ENCODE measurements at places on chromosomes 3 and 15.

DNA sequence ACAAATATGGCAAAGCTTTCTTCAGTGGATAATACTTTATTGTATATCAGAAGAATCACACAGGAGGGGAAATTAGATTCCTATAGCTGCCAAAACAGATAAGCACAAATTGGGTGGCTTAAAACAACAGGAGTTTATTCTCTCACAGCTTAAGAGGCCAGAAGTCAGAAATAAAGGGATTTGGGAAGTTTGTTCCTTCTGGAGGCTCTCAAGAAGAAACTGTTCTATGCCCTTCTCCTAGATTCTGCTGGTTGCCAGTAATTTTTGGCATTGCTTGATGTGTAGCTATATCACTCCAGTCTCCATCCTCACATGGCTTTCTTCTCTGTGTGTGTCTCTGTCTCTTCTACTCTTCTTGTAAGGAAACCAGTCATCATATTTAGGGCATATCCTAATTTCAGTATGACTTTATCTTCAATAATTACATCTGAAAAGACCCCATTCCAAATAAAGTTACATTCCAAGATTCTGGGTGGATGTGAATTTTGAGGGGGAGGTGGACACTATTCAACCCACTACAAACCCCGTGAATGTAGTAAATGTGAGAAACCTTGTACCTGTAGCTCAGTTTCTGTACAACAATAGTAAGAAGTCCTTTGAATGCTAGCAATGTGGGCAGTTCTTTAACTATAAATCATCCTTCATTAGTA lies 22.2 kb upstream of the WNT7A start:
- no peak for DNase-seq

DNA sequence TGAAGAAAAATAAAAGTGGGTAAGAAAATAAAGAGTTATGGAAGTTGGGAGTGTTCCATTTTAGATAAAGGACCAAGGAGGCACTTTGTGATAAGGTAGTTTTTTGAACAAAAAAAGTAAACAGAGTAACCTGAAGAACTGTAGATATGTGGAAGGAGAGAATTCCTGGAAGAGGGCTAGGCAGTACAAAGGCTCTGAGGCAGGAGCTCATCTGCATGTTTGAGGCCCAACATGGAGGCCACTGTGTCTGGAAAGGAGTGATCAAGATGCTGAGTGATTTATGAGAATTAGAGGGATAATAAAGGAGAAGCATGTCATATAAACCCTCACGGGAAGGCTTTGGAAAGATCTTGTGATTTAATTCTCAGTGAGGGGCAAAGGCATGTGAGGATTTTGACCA lies 126.5 kb downstream of the DTWD1 start:
- no peak for DNase-seq

- no peak for DNase-seq
Observed at GRCh38 chr15:62782071-62782841, 260.3 kb upstream of the TPM1 start.

DNA sequence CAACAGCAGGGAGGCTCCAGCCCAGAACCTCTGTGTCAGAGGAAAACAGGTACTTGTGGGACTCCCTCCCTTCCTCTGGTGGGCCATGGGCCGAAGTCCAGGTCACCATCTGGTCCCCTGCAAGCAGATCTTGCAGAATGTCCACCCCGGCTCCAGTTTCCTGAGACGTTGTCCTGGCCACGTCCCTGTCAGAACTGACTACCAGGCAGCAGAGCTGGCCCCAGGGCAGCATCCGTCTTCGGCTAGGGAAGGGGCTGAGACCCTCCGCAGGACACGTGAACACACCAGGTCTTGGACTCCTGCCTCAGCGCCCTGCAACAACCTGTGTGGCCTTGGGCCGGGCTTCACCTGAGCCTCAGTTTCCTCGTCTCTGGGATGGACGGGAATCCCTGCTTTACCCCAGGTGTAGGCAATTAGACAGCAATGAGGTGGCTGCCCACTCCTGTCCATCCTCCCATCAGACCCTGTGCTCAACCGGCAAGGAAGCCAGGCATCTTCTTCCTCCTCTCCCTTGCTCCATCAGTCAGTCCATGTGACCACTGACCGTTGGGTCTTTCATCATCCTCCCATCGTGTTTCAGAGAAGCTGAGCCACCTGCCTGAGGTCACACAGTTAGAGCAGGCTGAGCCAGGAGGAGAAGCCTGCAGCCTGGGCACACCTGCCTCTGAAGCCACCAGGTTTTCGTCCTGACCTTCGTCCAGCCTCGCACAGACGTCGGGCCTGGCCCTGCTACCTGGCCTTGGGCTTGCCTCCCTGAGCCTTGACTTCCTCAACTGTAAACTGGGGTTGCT lies 8.9 kb upstream of the PRKCD start:
- DNase-seq = no peak

- DNase-seq = no peak
Observed at GRCh38 chr15:58467121-58467721, 35.4 kb downstream of the LIPC start.

- DNase-seq = no peak
Observed at GRCh38 chr15:57375827-57376695, at the start of gene CGNL1. Gene CGNL1 (plus strand): TSS chr15:57376505. CDS start chr15:57438000, 61,495 bp downstream.

DNA sequence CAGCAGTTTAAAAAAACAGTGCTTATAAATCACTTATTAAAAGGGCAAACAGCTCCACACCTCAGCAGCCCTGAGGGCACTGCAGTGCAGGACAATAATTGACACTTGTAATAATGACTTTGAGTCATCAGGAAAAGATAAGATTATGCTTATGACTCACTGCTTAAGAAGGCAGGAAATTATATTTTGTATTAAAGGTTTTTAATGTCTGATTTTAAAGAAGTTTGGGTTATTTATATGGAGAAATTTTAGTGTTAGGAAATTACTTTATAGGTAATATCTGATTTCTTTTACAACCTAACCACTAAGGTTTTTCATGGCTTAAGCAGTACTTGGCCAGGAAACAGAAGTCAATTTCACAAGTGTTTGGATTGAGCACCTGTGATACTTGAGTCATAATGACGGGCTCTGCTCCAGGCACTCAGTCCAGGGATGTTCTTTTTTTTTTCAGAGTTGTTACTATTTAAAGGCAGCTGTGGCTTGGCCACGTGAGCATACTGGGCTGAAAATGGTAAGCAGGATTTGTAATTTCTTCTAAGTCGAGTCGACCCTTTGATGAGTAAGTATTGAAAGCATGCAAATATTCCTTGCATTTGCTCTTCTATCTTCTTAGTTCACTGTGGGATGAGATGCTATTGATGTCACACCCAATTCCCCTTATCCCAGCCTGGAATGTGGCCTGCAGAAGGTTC lies 21.6 kb upstream of the SLC6A20 start:
- no peak for DNase-seq

- DNase-seq = no peak
Observed at GRCh38 chr15:95129574-95129973, 898.2 kb downstream of the MCTP2 start.

GRCh38 chr3:17055374-17056276 lies 170.9 kb downstream of the PLCL2 start:
- DNase-seq = no peak

Data from activated CD4-positive, alpha-beta T cell treated with anti-CD3 and anti-CD28 coated beads, Interleukin-2, amount 50 U/mL, for 4 hours (primary cell).